ENCODE measurements at places on chromosomes 16 and 17.

- DNase-seq: no peak
Measured at GRCh38 chr16:82497139-82497538, 129.6 kb upstream of the CDH13 start.

- DNase-seq: no peak
Measured at GRCh38 chr17:22704674-22705073, 1012.4 kb downstream of the KCNJ18 start.

DNA sequence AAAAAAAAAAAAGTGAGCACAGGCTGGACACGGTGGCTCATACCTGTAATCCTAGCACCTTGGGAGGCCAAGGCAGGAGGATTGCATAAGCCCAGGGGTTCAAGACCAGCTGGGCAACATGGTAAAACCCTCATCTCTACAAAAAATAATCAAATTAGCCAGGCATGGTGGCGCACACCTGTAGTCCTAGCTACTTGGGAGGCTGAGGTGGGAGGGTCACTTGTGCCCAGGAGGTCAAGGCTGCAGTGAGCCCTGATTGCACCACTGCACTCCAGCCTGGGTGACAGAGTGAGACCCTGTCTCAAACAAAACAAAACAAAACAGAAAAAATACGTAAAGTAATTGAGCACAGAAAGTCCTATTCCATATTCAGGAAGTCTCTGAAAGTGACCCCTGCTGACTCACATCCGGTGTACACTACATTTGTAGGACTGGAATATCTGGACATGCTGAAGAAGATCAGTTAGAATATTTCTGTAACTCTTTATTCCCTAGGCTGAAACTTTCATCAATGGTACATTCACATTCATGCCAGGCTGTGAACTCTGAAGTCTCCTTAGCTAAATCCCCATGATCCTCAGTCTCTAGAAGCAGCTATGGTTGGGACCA, 66.0 kb upstream of the HAS3 start:
- DNase-seq: no peak

DNA sequence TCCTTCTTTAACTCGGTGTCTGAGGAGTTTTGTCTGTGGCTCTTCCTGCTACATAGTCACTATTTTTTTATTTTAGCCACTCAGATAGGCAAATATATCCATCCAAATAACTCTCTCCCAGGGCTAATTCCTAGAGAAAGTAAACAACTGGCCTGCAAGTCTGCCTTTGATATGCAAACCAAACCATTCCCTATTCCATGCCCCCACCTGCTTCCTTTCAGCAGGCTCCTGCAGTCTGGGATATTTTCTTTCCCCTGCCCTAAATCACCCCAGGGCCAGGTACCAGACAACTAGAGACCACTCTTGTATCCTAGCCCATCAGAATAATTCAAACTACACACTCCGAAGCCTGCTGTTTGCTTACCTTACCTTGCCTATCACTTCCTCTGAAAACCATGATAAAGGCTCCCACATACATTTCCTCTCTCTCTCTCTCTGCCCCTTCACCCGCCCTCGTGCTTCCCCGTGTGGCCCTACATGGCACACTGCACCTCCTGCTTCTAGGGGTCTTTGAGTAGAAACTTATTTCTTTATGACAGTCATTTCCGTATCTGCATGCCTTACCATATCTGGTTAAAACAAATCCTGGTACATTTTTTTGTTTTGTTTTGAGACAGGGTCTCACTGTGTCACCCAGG, 8.3 kb downstream of the CD300H start:
- no peak for DNase-seq

DNA sequence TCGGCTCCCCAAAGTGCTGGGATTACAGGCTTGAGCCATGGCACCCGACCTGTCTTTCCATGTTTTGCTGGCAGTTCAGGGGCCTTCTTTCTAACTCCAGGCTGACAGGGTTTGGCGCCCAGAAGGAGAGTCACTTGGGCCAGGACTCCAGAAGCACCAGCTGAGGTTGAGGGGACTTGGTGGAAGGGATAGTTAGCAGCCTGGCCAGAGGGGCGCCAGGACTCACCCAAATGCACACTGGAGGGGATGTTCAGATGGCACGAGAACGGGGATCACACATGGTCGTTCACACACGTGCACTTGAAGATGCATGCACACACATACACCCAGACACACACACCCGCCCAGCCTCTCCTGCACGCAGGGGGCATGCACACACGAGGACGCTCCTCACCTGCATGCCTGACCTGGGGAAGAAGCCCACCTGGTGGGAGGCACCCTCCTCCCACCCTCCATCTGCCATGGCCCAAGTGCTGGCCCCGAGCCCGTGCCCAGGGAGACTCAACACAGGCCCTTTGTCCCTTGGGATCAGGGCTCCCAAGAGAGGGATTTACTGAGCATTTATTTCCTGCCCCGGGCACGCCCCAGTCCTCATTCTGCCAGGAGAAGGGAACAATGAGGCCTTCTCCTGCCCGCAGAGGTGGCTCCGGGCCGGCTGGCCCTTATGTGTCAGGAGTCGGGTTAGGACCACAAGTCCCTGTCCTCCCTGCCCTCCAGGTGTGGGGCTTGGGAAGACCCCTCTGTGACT, 2.3 kb upstream of the PRSS21 start:
- no peak for DNase-seq

DNA sequence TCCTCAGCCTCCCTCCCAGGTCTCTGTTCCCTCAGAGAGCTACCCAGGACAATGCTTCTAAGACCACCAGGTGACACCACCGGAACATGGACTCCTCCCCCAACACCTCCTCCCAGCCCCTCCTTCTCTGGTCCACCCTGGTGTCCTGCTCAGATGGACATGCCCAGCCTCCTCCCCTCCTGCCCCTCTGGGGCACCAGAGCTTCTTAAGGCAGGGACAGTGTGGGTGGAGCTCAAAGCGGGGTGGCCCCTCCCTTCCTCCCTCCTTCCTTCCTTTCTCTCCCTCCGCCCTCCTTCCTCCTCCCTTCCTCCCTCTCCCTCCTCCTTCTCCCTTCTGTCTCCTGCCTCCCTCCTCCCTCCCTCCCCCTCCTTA, 22.7 kb downstream of the TRPV3 start:
- no peak for DNase-seq

GRCh38 chr17:73899839-73900238, 255.6 kb upstream of the SDK2 start:
- DNase-seq: no peak

- DNase-seq: no peak
Measured at GRCh38 chr16:83933885-83934683, 19.0 kb upstream of the OSGIN1 start.

DNA sequence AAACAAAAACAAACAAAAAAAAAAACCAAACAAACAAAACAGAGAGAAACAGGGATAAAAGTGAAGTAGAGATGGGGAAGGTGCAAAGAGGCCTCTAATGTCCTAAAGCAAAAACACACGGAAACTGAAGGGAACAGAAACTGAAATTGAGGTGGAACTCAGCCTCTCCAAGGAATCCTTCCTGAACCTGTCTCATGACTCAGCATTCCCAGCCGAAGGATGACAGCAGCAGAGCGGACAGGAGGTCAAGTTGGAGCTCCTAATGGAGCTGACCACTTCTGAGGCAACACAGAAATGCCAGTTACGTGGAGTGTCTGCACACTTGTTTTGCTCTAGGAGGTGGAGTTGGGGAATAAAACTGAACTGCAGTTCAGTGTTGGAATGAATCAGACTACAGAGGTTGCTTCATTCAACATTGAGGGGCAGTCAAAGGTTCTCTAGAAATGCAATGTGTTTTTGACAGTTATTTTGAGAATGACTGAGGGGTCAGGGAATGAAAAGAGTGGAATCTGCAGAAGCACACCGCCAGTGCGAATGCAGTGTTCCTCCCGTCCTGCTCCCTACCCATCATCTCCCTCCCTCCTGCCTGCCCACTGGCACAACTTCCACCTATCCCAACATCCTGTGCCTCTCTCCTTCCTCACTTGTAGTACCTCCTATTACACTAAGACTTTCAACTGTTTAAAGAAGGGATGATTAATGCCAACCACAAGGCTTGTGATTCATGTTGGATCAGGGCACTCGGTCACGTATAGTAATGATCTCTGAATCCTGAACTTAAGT, 6.3 kb downstream of the UBE2O start:
- DNase-seq: no peak

GRCh38 chr16:71218306-71218963, 12.1 kb downstream of the HYDIN start:
- DNase-seq: no peak

- DNase-seq: no peak
Measured at GRCh38 chr16:21235199-21235585, 1.7 kb downstream of the ANKS4B start.

GRCh38 chr17:15238057-15238456, 27.1 kb downstream of the PMP22 start:
- no peak for DNase-seq

DNA sequence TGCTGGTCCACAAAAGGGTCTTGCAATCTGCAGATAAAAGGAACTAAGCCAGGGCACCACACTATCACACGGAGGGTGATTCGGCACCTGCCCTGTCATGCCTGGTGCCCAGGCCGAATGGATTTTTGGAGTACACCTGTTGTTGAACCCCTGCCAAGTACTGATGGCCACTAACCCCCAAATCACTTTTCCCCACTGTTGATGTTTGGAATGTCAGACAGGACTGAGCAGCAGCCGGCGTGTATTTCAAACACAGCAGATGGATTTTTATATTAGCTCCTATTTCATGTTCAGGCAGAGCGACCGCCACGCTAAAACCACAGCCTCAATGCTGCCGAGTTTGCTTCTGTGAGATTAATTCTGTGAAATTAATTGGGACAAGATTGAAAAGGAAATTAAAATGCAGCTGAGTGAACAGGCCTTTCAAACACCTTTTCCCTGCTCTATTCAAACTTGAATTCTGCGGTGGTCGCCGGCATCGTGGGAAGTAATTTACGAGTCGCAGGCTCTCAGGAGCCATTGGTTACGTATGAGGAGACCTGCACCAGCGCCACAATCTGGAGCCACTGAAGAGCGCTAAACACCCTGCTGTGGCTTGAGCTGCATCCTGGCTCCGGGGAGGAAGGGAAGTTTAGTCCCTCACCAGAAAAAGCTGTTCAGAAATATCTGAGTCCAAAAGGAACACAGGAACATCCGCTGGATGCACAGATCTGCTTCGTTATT, 48.5 kb downstream of the SNX11 start:
- no peak for DNase-seq

- no peak for DNase-seq
Measured at GRCh38 chr16:11361701-11362451, 16.6 kb downstream of the RMI2 start.

DNA sequence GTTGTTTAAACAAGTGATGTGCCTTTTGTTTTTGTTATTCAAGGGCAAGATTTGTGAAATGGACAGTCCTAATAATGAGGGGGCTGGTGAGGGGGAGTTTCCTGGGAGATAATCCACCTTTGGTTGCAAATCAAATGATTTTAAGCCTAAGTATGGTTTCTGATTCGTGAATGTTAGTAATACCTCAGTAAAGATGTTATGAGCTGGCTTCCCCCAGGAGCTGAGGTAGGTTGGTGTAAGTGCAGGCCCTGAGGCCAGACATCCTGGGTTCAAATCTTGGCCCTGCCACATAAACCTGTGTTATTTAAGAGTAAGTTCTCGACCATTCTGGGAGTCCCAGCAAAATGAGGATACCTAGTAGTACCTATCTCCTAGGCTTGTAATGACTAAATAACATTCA, 1.5 kb downstream of the SNX29 start:
- DNase-seq: no peak

DNA sequence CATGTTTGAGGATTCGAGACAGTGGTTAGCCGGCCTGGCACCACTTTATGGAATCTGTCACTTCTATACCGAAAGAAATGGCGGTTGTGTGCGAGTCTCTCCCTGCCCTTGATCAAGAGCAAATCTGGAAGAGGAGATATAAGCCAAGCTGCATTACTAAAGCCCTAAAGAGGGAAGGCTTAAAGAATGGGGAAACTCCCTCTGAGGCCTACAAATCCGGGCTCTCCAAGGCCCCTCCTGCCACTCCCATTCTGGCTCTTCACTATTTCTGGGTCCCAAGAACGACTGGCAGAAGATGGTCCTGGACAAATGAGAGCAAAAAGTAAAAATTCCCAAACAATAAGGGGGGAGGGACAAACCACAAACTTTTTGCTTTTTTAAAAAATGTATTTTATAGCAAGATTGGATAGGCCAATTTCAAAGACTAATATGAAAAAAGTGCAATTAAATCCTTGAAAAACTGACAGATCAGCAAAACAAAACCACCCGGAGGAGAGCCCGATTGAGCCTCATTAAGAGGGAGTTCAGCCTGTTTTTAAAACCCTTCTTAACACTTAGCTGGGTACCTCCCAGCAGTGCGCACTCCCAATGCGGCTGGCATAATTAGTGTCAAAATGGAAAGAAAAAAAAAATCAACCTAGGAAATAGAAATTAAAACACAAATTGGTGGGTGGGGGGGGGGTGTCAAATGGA, 193.5 kb downstream of the ZFHX3 start:
- DNase-seq: no peak

- no peak for DNase-seq
Measured at GRCh38 chr16:87466975-87467501, 25.8 kb downstream of the ZCCHC14 start.

DNA sequence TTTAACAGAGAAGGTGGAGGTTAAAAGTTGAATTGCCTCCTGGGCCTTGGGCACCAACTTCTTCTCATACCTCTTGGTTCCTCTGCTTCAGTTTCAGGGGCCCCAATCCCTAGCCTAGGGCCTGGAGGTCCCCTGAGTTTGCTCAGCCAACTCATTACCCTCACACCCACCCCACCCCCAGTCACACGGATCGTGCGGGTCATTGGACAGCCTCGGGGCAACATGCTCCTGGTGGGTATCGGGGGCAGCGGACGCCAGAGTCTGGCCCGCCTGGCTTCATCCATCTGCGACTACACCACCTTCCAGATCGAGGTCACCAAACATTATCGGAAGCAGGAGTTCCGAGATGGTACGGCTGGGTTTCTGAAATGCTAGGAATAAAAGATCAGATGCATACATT, 36.0 kb upstream of the KDM6B start:
- no peak for DNase-seq

DNA sequence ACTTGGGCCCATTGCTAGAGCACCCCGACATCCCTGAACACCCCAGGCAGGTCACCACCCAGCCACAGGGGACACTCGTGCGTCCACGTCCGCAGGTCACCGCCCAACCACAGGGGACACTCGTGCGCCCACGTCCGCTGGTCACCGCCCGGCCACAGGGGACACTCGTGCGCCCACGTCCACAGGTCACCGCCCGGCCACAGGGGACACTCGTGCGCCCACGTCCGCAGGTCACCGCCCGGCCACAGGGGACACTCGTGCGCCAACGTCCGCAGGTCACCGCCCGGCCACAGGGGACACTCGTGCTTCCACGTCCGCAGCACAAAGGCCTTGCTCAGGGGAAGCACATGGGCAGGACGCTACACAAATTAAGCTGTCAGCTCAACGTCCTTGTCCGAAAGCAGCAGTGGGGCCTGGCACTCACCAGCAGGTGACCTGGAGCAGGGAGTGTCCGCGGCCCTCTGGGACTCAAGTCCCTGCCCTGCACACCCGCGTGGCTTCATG, 17.7 kb downstream of the GALNS start:
- DNase-seq: no peak

DNA sequence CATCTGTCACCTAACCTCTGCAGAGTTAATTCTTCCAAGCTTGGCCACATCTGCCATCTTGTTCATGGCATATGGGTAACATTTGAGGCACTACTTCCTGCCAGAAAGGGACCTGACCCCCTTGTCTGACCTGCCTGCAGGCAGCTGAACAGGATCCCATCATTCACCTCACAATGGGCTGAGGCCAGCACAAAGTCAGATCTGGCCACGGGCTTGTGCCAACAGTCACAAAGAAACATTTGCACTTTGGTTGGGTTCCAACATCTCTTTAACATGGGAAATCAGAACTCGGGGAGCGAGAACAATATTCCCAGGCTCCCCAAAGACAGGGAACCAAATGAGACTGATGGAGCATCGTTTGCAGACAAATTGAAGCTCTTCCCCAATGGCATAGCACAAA, 116.1 kb downstream of the XYLT1 start:
- no peak for DNase-seq

- no peak for DNase-seq
Measured at GRCh38 chr17:48244121-48244711, 136.7 kb downstream of the SNX11 start.

Measured in activated CD4-positive, alpha-beta T cell treated with anti-CD3 and anti-CD28 coated beads for 24 hours (primary cell).